ENCODE measurements at places on chromosomes 2 and 18.
A peak's percentile ranks its signal among the peaks of the same experiment; 100 is the strongest.

GRCh38 chr2:120858361-120859106, 122.9 kb downstream of the GLI2 start:
- DNase-seq: no peak

GRCh38 chr2:75361486-75361885, 162.2 kb upstream of the TACR1 start:
- DNase-seq: no peak

GRCh38 chr2:232398293-232399034, 8.2 kb upstream of the ALPG start:
- no peak for DNase-seq

- DNase-seq: no peak
Observed at GRCh38 chr18:21602299-21602587, 1.7 kb upstream of the ESCO1 start.

GRCh38 chr2:833180-833579, 117.5 kb upstream of the SNTG2 start:
- no peak for DNase-seq

DNA sequence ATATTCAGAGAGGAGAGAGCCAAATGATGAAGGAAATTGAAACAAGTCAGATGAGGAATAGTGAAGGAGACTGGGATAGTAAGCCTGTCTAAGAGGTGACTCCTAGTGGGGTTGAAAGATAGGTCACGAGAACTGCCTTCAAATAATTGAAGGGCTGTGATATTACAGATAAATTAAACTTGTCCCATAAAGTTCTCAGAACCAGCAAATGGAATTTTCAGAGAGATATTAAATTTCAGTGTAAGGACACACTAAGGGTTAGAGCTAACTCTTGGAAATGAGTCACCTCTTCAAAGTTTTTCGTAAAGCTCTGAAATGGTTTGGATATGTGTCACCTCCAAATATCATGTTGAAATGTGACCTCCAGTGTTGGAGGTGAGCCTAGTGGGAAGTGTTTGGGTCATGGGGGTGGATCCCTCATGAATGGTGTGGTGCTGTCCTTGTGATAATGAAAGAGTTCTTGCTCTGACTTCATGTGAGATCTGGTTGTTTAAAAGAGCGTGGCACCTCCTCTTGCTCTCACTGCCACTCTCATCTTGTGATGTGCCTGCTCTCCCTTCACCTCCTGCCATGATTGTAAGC, 87.3 kb downstream of the BABAM2 start:
- no peak for DNase-seq

DNA sequence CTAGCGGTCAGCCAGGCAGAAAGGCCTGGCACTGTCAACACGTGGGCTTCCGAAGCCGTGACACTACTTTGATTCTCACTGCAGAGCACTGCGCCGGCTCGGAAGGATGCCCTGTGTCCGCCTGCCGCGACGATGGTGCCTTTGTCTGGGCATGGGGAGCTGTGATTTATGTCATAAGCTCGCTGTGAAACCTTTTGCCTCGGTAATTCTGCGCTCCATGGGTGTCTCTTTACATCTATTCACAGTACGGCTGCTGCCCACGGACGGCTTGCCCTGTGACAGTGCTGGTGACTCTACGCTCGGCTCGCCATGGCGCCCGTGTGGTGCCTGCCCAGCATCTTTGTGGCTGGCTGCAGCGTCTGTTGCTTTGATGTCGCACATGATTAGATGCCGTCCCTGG, 43.1 kb upstream of the GBX2 start:
- no peak for DNase-seq

DNA sequence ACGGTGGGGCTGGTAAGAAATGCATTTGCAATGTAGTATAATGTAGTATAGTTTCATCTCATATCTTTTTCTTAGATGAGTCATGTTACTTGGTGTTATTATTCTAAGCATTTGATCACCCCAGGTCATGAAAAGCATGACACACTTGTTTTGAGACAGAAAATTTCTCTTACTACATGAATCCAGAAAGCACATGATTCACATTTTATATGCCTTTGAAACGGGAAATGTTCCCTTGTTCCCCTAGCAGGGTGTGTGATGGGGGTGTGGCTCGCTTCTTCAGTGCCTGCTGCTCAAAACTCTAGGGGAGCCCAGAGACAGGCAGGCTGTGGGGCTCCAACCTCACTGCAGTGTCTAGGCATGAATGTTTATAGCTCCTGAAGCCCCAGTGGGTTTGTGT, 116.0 kb upstream of the RAB27B start:
- no peak for DNase-seq

GRCh38 chr18:35334821-35335220, 9.4 kb downstream of the ZNF24 start:
- DNase-seq: no peak

GRCh38 chr2:15594291-15595256, 2.9 kb downstream of the DDX1 start:
- DNase-seq: no peak

- no peak for DNase-seq
Observed at GRCh38 chr2:237466211-237466610, 20.8 kb upstream of the MLPH start.

DNA sequence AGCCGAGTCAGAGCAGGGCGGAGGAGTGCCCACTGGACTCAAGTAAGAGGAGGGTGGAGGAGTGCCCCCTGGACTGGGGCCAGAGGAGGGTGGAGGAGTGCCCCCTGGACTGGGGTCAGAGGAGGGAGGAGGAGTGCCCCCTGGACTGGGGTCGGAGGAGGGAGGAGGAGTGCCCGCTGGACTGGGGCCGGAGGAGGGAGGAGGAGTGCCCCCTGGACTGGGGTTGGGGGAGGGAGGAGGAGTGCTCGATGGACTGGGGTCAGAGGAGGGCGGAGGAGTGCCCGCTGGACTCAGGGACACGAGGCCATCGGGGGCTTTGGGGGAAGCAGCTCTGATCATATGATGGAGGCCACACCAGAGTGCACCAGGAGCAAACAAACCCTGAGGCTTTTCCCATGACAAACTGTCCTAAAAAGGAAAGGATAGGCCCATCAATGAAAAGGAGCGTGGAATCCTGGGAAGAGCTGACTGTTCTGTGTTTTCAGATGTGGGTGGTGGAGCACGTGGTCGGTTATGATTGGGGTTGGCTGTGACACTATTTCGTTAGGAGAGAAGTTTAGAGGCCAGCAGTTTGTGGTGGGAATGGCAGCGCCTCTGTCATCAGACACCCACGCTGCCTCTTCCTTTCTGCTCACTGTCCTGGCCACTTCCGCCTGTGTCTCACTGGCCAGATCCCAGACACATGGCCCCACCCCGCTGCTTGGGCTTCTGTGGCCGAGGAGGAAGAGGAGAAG, 24.5 kb upstream of the HPCAL1 start:
- DNase-seq: no peak

DNA sequence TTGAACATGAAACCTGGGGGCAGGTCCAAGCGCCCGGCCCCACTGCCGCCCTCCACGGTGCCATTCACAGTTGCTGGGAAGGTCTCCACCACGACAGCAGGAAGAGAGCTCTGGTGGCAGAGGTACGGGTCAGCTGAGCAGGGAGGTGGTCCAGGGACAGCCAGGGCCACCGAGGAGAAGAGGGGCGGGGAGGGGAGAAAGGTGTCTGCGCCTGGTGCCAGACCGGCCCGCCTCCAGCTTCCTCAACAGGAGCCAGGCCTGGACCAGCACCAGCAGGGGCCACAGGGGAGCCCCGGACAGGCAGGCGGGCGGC, 56.2 kb downstream of the BIN1 start:
- no peak for DNase-seq

DNA sequence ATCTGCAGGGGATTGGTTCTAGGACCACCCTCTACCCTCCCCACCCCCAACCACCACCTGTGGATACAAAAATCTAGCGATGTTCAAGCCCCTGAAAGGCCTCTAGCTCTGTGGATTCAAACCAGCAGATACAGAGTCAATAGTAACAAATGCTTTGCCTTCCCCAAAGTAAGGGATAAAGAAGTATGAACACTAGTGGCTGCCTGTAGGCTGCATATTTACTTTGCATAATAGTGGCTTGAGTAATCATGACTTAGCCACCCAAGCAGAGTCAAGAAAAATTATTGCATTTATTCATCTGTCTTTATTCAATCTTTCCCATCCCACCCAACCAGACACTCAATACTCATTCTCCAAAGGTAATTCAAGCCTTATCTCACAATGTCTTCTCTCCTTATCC, 43.8 kb downstream of the SOCS6 start:
- DNase-seq: no peak

GRCh38 chr2:143451642-143452281, 322.5 kb downstream of the ARHGAP15 start:
- no peak for DNase-seq

DNA sequence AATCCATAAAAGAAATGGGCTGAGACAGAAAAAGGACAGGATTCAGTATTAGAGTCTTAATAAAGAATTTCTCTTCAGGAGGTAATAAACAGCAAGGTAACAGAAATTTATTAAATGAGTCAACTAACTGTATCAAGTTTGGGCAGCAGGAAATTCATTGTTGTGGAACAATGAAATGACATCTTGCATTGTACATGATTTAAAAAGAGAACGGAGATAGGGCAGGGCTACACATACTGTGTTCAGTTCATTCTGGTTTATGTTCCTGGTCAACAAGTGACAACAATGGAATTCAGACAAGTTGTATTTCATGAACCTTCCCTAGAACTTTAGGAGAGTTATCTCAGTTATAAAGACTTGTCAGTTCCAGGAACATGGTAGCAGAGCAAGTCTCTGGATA, 961.3 kb downstream of the SOCS6 start:
- DNase-seq: no peak

GRCh38 chr2:176132205-176133171, 3.0 kb downstream of the HOXD8 start:
- DNase-seq: no peak

DNA sequence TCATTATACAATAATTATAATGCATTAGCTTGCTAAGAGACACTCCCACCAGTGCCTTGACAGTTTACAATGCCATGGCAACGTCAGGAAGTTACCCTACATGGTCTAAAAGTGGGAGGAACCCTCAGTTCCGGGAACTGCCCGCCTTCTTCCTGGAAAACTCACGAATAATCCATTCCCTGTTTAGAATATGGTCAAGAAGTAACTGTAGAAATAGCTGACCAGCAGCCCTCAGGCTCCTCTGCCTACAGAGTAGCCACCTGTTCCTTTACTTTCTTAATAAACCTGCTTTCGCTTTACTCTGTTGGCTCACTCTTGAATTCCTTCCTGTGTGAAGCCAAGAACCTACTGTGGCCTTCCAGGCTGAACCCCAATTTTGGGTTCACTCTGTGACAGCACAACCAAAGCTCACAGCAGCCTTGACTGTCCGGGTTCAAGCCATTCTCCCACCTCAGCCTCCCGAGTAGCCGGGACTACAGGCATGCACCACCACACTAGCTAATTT, 20.0 kb upstream of the PTPN2 start:
- peak; percentile 24 for DNase-seq

DNA sequence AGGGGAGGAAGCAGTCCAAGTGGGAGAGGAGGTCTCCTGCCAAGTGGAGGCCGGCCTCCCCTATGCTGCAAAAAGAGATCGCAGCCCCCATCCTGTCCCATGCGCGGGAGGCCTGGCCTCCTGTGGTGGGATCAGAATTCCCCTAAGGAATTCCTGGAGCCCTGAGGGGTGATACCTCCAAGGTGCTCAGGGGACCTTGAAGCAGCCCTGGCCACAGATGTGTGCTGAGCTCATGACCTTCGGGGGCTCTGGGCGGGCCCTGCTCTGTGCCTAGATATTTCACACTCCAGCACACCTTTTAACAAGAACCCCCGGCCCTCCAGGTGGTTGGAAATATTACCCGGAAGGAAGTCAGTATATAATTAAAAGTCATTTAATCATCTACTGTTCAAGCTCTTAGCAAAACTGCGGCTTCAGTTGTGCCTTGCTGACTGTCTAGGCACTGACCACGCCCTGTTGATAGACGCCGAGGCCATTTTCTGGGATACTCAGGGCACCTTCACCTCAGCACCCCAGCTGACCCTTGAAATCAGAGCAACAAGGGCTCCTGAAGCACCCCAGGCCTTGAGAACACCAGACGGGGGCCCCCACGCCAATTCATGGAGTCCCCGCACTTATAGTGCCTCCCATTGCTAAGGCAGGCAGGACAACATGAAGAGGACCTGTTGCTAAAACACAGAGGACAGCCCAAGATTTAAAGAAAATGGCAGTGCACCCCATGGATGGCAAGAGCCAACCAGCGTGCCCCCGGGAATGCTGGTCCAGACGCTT, 119.1 kb downstream of the NDUFA10 start:
- DNase-seq: no peak

DNA sequence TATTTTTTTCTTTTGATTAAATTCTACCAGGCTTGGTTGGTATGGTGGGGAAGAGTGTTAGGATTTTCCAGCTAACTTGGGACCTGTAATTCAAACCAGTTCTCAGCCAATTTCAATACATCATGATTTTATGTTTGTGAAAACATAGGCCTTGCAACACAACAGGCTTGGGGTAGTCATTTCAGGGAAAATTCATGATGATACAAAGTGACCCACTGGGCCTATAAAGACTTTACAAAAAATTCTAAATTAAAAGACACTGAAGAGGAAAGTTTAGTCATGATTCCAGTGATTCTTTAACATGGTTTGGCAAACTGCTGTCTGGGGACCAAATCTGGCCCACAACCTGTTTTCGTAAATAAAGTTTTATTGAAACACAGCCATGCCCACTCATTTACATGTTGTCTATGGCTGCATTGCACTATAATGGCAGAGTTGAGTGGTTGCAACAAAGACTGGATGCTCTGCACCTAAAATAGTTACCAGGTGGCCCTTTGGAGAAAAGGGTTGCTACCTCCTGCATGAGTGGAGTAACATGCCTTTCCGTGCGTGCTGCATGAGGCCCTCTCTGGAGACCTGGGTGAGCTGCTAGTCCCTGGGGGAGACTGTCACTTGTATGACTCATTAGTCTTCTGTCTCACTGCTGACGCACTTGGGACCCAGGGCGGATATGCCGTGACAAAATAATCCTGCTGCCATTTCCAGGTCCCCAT, 73.6 kb downstream of the NPAS2 start:
- no peak for DNase-seq

GRCh38 chr2:160934263-160934662, 226.0 kb upstream of the TANK start:
- DNase-seq: no peak

DNA sequence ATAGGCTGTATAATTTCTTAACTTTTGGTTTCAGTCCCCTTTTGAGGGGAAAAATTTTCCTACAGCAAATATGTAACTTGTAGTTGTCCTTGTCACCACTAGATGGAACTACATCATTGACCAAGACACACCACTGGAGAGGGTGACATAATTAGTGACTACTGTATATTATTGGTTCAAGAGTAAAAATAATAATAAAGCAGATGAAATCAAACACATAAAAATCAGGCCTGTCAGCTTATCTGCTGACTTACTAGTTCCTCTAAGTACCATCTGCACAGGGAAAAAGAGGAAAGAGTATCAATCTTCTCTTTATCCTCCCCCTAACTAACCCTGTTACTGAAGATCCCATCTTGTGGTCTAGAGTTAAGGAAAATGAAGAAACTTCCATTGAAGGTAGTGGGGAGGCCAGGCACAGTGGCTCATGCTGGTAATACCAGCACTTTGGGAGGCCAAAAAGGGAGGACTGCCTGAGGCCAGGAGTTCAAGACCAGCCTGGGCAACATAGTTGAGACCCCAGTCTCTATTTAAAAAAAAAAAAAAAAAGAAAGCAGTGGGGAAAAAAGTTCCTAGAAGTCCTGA, 29.6 kb upstream of the ENOSF1 start:
- DNase-seq: no peak

Measured in stimulated activated CD4-positive, alpha-beta T cell treated with anti-CD3 and anti-CD28 coated beads, Interleukin-1b, Interleukin-23, amount 100 ng/mL, for 4 hours (primary cell).